ENCODE measurements at places on chromosomes 1 and 21.
A peak's percentile ranks its signal among the peaks of the same experiment; 100 is the strongest.

- no peak for DNase-seq
Measured at GRCh38 chr1:92192246-92192645, 25.5 kb upstream of the C1orf146 start.

DNA sequence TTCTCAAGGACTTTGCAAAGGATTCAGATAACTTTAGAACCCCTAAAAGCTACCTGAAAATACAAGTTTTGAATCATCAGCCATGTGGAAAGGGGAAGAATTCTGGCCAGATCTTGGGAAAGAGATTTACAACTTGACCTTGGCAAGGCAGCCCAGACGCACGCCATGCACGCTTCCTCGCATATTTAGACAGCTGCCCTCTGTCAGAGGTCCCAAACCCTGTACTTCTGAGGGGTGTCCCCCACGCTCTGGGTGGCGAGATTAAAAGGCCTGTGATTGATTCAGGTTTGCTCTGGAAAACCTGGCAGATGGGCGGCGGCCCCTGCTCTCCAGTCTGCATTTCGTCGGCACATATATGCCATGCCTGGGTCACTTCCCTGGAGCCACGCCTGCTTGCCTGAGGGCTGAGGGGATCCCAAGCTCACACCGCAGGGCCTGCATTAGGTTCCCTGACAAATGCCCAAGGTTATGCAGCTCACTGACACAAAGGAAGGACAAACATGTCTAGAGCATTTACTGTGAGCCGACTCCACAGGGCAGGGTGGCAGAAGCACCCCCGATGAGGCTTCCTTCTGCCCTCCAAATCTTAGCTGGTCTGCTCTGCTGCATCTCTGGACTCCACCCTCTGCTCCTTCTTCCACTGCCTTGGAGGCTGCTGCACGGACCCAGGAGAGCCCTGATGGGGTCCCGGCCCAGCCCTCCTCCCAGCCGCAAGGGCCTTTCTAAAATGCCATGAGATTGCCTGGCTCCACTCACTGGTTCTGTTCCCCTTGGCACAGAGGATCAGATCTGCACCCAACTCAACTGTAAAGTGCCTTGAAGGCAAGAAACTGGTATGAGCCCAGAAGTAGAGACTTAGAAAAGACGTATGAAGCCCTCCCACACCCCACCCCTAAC, 103.9 kb downstream of the BCAR3 start:
- DNase-seq, result no peak

- peak; percentile 17 for DNase-seq
Measured at GRCh38 chr1:244653439-244654107, 647 bp downstream of the DESI2 start.

- no peak for DNase-seq
Measured at GRCh38 chr1:241808265-241808664, 39.7 kb upstream of the EXO1 start.

- DNase-seq, result no peak
Measured at GRCh38 chr1:154786804-154787570, 83.1 kb downstream of the KCNN3 start.

- no peak for DNase-seq
Measured at GRCh38 chr1:1990222-1990621, 13.4 kb downstream of the CFAP74 start.

DNA sequence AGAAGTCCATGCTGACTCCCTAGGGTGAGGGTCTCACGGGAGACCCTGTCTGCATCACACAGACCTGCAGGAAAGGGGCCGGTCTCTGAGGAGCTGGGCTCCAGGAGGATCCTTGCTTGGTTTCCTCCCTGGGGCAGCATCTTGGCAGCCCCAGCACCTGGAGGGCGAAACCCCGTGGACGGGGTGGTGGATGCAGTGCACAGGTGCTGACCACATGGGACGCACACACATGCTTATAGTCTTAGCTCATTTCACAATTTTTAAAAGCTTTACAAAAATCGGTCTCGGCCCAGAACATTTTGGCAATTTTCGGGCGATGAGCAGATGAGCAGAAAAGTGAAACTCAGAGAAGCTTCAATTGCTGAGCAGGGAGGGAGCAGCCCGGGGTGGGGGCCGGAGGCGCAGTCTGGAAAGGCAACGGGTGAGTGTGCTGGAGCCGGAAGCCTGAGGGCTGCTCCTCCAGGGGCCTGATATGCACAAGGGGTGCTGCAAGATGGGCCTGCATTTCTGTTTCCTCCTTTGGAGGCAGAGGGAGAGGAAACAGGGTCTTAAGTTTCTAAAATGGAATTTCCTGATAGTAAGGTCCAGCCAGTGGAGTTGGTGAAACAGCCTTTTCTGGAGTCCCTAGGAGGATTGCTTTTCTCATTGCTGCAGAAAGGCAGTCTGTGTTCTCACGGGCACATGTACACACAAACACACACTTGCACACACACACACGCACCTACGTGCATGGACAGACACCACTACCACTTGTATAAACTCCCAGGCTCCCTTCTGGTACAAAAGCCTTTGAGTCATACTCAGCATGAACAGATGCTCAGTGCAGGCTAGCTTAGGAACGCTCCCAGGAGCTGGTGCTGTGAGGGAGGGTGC, 60.6 kb downstream of the SCCPDH start:
- DNase-seq, result no peak

DNA sequence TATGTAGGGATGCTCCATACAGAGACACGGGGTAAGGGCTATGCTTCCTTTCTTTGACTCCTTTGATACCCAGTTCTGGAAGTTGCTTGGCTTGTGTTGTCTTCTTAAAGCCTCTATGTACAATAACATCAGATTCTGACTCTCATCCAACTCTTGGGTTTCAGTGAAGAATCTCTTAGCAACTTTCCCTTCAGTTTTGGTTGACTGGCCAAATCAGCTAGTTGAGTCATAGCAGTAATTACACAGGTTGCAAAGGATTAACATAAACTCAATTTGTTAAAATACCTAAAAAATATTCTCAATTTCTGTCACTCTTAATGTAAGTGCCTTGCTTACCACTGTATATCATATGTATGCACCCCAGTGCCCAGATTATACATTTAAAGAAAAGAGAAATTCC, 9.2 kb downstream of the CD1E start:
- no peak for DNase-seq

- DNase-seq, result no peak
Measured at GRCh38 chr1:22287946-22288520, 145.1 kb upstream of the WNT4 start.

GRCh38 chr1:117097443-117097842, 24.1 kb downstream of the TRIM45 start:
- DNase-seq, result no peak

- no peak for DNase-seq
Measured at GRCh38 chr1:112711041-112711440, 4.1 kb downstream of the PPM1J start.

DNA sequence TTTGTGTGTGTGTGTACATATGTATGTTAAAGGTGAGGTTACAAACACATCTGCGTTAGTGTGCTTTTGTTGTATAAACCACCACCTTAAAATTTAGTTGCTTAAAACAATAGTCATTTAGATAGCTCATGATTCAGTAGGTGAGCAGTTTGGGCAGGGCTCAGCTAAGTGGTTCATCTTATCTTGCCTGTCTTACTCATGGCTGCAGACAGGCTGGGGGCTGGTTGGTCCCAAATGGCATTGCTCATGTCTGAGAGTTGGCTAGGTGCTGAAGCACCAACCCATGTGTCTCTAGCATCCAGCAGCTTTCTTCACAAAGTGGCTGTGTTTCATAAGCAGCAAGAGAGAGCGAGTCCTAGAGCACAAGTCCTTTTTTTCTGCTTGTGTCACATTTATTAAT, 91.4 kb downstream of the MACF1 start:
- DNase-seq, result no peak

- no peak for DNase-seq
Measured at GRCh38 chr1:211327346-211327921, 801 bp downstream of the TRAF5 start.

DNA sequence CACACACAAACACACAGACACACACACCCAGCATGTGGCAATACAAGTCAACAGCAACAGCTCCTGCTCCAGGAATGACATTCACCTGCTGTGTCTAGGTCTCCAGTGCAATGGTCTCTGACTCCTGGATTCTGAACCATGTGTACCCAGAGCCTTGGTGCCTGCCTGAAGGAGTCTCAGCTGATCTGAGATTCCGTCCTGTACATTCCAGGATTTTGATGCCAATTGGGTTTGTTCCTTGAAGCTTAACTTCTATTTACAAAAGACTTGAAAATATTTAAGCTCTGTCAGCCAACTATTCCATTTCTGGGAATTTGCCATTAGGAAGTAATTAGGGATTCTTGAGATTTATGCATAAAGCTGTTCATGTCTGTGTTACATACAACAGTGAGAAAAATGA, 85.4 kb upstream of the LRRC8D start:
- DNase-seq, result no peak

DNA sequence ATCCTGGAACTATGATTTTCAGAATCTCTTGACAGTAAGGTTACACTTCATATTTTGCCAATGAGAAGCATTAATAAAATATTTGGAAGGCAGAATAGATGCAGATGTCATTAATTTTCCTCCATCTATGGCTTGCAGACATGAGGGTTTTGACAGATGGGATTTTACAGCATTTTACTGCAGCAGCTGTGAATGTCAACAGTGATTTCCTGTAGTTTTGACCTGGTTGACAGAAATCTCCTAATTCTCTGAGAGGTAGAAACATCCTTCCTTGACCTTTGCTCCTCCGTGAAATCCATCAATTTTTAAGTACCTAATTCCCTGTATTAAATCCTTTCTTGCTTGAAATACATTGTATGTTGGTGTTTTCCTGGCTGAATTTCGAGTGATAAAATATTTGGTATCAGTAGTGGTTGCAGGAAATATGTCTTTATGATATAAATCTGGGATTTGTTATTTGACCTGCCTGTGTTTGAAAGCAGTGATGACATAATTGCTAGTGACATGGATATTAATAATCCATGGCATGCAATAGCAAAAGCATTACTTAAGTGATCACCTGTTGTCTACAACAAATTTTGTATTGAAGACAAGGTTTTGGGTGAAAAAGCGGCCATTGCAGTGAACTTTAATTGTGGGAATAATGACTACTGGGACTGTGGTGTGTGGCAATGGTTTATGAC, 73.9 kb downstream of the HLX start:
- no peak for DNase-seq

GRCh38 chr1:230146709-230147108, 79.7 kb downstream of the GALNT2 start:
- no peak for DNase-seq

- DNase-seq, result peak; percentile 76
Measured at GRCh38 chr1:23544444-23545389, 13.7 kb upstream of the E2F2 start.

DNA sequence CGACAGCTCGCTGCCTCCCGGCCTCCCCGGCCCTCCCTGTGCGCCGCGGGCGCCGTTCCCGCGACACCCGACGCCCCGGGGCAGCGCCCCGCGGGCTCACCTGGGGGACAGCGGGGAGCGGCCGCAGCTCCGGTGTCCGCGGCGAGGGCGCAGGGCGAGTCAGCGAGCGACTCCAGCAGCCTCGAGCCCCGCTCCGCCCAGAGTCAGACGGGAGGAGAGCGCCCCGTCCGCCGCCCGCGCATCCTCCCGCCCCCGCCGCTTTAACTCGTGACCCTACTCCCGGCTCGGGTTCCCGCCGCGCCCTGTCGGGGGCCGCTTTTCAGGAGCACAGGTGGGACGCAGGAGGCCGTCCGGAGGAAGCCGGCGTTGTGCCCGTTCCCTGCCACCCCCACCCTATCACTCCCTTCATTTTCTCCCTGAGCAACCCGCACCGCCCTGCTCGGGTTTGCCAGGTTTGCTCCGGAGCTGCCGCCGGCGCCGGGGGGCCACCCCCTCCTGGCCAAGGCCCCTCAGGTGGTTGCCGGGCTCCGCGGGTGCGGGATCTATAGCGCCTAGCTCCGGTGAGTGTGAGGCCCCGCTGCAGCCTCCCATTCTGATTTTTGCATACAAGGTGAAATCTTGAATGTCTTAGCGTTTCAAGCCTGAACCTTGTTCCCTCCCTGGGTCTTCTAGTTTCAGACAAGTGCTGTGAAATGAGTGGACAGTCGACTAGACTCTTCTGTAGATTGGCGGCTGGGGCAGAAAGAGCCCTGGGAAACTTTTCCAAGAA, at the start of gene MCOLN3:
MCOLN3 (minus strand) TSS at position 205 of the 769 bp plus-strand sequence. CDS start 3,140 bp downstream, outside the sequence.
- no peak for DNase-seq

DNA sequence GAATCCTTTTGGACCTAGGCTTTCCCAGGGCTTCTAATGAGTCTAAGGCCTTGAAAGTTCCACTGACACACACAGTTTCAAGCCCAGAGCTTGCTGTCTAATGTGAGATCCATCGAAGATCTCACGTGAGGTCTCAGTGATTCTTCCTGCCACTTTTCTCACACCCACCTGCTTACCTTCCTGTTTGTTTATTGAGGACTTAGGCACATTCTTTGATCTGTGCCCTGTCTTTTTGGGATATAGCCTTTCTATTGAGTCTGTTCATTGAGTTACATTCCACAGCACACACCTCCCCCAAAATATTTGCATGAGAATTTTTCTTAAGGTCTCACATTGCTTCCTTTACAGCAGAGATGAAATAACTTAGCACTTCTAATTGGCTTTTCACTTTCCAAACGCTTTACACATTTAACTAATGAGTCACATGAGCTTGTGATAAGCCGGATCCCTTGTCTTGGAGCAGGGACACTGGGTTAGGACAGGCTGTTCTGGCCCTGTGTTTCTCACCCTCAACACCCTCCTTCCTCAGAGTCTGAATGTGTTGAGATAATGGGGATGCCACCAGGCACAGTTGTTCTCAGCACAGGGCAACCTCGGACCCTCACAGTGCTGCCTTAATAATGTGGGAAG, 288.3 kb downstream of the TM2D1 start:
- DNase-seq, result no peak

- no peak for DNase-seq
Measured at GRCh38 chr1:109944541-109944940, 33.9 kb downstream of the CSF1 start.

DNA sequence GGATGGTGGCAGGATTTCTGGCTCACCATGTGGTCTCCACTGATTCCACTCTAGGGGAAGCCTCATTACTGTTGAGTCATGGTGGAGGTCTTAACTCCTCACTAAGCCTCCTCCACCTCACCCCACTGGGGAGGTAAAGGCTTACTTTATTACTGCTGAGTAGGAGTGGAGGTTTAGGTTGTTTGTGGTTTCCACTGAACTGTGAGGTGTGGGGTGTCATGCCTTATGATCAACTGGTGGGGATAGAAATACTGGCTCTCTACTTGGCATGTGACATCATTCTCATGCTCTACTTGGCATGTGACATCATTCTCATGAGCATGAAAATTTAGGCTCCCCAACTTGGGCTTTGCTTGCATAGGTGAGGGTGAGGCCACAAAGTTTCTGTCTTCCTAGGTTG, 35.6 kb downstream of the COL6A1 start:
- no peak for DNase-seq

- no peak for DNase-seq
Measured at GRCh38 chr1:161502641-161503393, 2.4 kb upstream of the FCGR2A start.

GRCh38 chr1:16046842-16047241, 3.3 kb downstream of the CLCNKB start:
- DNase-seq, result no peak

DNA sequence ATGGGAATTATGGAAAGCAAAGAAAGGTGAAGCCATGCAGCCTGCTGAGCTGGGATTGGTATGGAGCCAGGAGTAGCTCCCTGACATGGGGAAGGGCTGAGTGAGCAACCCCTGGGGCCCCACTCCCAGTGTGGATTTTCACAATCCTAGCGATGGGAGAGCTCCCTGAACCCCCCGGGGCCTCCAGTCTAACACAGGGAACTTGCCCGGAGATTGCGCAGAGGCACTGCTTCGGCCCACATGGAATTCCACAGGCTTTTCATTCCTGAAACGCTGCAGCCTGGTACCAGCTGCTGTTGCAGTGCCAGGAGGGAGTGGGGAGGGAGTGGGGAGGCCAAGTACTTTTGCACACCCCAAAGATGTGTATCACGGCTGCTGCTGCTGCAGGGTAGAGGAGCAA, 110.4 kb upstream of the C21orf91 start:
- no peak for DNase-seq
